Mesothelial cell of epicardium (in vitro differentiated cells): ENCODE measurements at places on chromosomes 13 and 19. TPM values are rescaled to one million over a fixed set of nuclear protein-coding genes. Genes with fewer than 3 reads are reported as not detected.

- H3K4me1 ChIP-seq = peaks cover 31% of the 10 kb centered on the region
- H3K36me3 ChIP-seq = no peaks in the 10 kb centered on the region
- no peaks in the 10 kb centered on the region for H3K27me3 ChIP-seq
- no peak overlapping the region for H3K27ac ChIP-seq
- DNase-seq = no peak
Observed at GRCh38 chr19:28294395-28294794, 918.6 kb downstream of the UQCRFS1 start.

DNA sequence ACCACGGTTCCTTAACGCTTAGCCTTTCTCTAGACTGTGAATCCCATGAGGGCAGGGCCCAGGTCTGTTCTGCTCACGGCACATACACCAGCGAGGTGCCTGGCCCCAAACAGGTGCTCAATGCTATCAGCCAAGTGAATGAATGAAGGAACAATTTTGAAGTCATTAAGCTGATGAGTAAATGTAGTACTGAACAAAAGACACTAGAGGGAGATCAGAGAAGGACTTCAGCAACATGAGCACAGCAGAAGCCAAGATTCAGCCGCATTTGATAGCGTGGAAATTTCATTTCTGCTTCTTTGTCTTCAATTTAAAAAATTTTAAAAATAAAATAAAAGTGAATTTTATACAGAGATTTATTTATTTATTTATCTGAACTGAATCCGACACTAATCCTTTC lies 20.1 kb upstream of the MYO16 start:
- no peak overlapping the region for H3K27ac ChIP-seq
- no peak for DNase-seq

GRCh38 chr19:2246801-2247361 lies 2.2 kb upstream of the AMH start:
- no peaks in the 10 kb centered on the region for H3K27me3 ChIP-seq
- peaks cover 3% of the 10 kb centered on the region for H3K4me1 ChIP-seq
- H3K27ac ChIP-seq = no peak overlapping the region
- peaks cover 2% of the 10 kb centered on the region for H3K36me3 ChIP-seq
- DNase-seq = no peak
- no peak overlapping the region for H3K4me3 ChIP-seq

DNA sequence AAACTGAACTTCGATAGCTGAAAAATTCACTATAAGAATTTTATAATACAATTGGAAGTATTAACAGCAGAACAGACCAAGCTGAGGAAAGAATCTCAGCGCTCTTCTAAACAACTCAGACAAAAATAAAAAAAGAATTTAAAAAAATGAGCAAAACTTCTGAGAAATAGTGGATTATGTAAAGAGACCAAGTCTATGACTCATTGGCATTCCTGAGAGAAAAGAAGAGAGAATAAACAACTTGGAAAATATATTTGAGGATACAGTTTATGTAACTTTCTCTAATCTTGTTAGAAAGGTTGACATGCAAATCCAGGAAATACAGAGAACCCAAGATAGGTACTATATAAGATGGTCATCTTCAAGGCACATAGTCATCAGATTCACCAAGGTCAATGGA lies 25.4 kb downstream of the SLC25A15 start:
- H3K4me3 ChIP-seq = no peak overlapping the region
- H3K4me1 ChIP-seq = no peaks in the 10 kb centered on the region
- no peaks in the 10 kb centered on the region for H3K27me3 ChIP-seq
- peaks cover 71% of the 10 kb centered on the region for H3K36me3 ChIP-seq
- DNase-seq = no peak

- no peaks in the 10 kb centered on the region for H3K27me3 ChIP-seq
- H3K27ac ChIP-seq = no peak overlapping the region
- no peak overlapping the region for H3K4me3 ChIP-seq
Observed at GRCh38 chr13:90120026-90120425, 1227.5 kb upstream of the MIR17HG start.

Gene SNRNP70
- total RNA-seq = 393 to 413 TPM (median 403 TPM) in 3 replicates

Gene CIC
- 84.0 to 90.9 TPM (median 90.8 TPM) in 3 replicates for total RNA-seq

Gene SEMA6B
- total RNA-seq = 6.5 to 6.9 TPM (median 6.8 TPM) in 3 replicates

Gene CRX
- not detected in 3 replicates for total RNA-seq

Gene TEX101
- total RNA-seq = not detected in 3 replicates

Gene SIGLECL1
- total RNA-seq = not detected in 3 replicates

Gene S1PR2
- 34.6 to 36.9 TPM (median 34.9 TPM) in 3 replicates for total RNA-seq
